ENCODE measurements at places on chromosomes 5 and 9. TPM values are rescaled to one million over a fixed set of nuclear protein-coding genes. Genes with fewer than 3 reads are reported as not detected.

GRCh38 chr5:76524868-76525267 lies 98.3 kb downstream of the F2RL2 start:
- H3K36me3 ChIP-seq, result no peaks in the 10 kb centered on the region
- H3K27me3 ChIP-seq, result no peaks in the 10 kb centered on the region
- no peak for DNase-seq
- H3K4me3 ChIP-seq, result no peak overlapping the region
- peak overlapping the region; percentile 70 for H3K27ac ChIP-seq

DNA sequence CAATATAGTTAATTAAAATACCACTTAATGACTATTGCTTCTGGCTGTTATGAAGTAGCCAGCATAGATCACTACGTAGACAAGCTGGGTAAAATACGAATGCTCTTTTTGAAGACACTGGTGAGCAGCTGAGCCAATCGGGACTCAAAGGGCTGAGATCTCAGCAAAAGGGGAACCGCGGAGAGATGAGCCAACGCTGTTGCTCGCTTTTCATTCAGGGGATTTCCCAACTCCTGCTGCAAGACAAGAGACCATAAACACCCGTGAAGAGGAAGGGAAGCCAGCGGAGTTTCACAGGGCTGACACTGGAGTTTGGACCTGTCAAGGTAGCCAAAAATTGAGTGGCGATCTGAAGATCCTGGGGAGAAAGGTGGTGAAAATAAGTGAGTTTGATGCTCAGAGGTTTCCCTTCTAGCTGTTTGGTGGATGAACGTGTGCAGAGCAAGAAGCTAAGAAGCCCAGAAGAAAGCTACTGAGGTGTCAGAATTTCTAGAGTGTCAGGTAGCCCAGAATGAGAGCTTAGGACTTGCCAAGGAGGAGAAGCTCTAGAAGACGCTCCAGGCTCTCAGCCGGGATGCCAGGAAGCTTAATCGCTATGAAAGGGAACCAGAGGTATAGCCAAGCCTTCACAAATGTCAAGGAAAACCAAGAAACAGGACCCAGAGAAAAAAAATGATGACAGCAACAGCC lies 79.6 kb upstream of the RNU6ATAC start:
- peaks cover 4% of the 10 kb centered on the region for H3K36me3 ChIP-seq
- DNase-seq, result no peak
- H3K4me1 ChIP-seq, result peaks cover 14% of the 10 kb centered on the region
- H3K27ac ChIP-seq, result peak overlapping the region; percentile 66
- H3K27me3 ChIP-seq, result peaks cover 29% of the 10 kb centered on the region

- no peak overlapping the region for H3K4me3 ChIP-seq
- H3K4me1 ChIP-seq, result peaks cover 17% of the 10 kb centered on the region
- DNase-seq, result no peak
- no peaks in the 10 kb centered on the region for H3K36me3 ChIP-seq
- peak overlapping the region; percentile 16 for H3K27ac ChIP-seq
These were observed 61.0 kb downstream of the DAP start for GRCh38 chr5:10699987-10700386.

DNA sequence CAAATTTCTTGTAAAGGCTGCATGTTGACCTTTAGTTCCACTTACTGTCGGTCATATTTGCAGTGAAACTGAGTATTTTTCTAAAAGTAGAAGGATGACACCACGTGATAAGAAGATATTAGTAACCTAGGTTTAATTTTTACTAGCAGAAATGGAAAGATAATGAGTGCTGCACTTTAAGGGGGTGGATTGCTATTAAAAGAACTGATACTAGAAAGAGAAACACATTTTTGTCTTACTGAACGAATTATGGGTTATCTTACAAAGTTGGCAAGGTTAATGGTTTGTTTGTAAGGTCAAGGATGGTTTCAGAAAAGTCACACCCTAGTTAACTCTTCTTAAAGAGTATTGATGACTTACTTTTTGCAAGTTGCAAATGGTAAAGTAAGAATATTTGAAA lies 2.4 kb downstream of the MACIR start:
- H3K4me1 ChIP-seq, result peaks cover 17% of the 10 kb centered on the region
- H3K27ac ChIP-seq, result no peak overlapping the region
- no peak overlapping the region for H3K4me3 ChIP-seq
- H3K27me3 ChIP-seq, result peaks cover 5% of the 10 kb centered on the region
- no peaks in the 10 kb centered on the region for H3K36me3 ChIP-seq

DNA sequence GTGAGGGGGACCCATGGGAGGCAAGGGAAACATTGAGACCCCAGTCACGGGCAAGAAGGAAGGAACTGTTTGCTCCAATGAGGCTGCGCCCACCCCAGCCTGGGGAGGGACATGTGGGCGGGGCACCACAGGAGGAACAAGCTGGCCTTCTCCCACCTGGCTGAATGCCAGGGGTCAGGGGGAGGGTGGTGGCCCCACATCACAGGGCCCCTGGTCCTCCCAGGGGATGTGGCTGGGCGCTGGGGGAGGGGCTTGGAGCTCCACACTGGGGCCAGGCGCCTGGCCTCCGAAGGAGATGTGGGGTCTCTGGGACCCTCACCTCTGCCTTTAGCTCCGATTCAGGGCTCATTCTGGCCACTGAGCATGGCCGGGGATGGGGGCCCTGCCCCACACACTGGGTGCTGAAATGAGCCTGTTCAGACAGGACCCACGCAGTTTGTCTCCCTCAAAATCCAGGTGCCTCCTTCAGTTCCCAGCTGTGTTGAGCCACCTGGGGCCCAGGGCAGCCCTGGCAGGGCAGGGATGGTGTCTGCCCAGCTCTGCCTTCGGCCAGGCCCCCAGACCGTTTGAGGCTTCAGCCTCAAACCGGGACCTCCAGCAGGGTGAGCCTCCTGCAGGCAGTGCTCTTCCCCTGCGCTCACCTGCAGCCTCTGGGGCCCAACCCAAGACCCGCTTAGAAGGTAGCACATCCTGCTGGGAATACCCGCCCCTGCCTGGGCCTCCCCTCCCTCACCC lies 33.2 kb upstream of the NOTCH1 start:
- H3K27me3 ChIP-seq, result no peaks in the 10 kb centered on the region
- H3K36me3 ChIP-seq, result peaks cover 2% of the 10 kb centered on the region
- H3K27ac ChIP-seq, result peak overlapping the region; percentile 81
- peaks cover 7% of the 10 kb centered on the region for H3K4me1 ChIP-seq
- H3K4me3 ChIP-seq, result peak overlapping the region; percentile 71
- no peak for DNase-seq

DNA sequence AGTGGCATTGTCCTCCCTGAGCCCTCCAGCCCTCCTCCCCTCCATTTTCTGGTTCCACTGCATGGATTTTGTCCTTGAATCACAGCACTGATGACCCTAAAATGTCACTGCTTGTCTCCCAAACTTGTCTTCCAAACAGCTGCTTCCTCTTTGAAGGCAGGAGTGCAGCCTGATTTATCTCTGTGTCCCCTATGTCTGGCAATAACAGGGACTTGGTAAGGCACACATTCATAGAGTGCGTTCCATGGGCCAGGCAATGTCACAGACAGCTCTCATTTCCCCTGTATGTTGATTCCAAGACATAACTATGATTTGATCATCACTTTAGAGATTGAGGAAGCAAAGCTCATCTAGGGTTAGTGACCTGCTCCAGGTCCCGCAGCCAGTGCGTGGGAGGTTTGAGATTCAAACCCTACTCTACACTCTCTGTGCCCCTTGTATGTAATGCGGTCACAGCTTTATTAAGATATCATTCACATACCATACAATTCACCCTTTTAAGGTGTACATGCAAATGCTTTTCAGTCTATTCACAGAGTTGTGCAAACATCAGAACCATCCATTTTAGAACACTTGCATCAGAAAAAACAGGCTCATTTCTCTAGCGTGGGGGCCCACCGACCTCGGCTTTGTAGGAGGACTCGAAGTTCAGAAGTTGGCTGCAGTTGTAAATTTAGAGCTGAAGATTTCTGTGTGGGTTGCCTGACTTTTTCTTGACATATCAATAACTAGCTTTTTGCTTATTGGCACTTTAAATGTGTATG lies 28.4 kb upstream of the BOD1 start:
- peaks cover 13% of the 10 kb centered on the region for H3K27me3 ChIP-seq
- peaks cover 2% of the 10 kb centered on the region for H3K4me1 ChIP-seq
- H3K36me3 ChIP-seq, result no peaks in the 10 kb centered on the region

Gene QRFP
- total RNA-seq, result not detected

DNA sequence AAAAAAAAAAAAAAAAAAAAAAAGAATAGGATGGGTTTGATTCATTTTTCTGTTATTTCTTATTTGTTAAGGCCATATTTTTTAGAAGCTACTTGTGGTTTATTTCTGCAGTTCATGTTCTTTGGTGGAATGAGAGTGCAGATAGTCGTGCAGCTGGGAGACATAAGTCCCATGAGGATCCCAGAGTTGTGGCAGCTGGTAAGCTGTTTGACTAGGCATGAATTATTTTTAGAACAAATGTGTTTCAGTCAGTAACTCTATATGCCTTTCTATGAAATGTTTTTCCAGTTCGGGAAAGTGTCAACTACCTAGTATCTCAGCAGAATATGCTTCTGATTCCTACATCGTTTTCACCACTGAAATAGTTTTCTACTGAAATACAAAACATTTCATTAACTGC lies 5.0 kb upstream of the NIPSNAP3B start:
- H3K4me3 ChIP-seq, result no peak overlapping the region
- DNase-seq, result no peak
- no peaks in the 10 kb centered on the region for H3K27me3 ChIP-seq

GRCh38 chr5:141760193-141760592 lies 78.2 kb upstream of the ARAP3 start:
- peaks cover 6% of the 10 kb centered on the region for H3K36me3 ChIP-seq
- H3K27me3 ChIP-seq, result peaks cover 85% of the 10 kb centered on the region
- peak overlapping the region; percentile 19 for H3K4me3 ChIP-seq

- no peak overlapping the region for H3K27ac ChIP-seq
- no peaks in the 10 kb centered on the region for H3K36me3 ChIP-seq
- DNase-seq, result no peak
These were observed 29.2 kb downstream of the HOMER1 start for GRCh38 chr5:79484731-79485130.

Gene CYSRT1
- not detected for total RNA-seq

Gene TNC
- total RNA-seq, result not detected

- no peak for DNase-seq
- H3K4me1 ChIP-seq, result no peaks in the 10 kb centered on the region
- H3K27ac ChIP-seq, result no peak overlapping the region
- no peaks in the 10 kb centered on the region for H3K27me3 ChIP-seq
- no peak overlapping the region for H3K4me3 ChIP-seq
- H3K36me3 ChIP-seq, result no peaks in the 10 kb centered on the region
These were observed 292.4 kb downstream of the TRIM32 start for GRCh38 chr9:116979456-116979855.

GRCh38 chr5:68015381-68016302 lies 199.9 kb upstream of the PIK3R1 start:
- no peak overlapping the region for H3K4me3 ChIP-seq
- DNase-seq, result no peak
- no peak overlapping the region for H3K27ac ChIP-seq
- peaks cover 5% of the 10 kb centered on the region for H3K36me3 ChIP-seq
- peaks cover under 1% of the 10 kb centered on the region for H3K27me3 ChIP-seq

DNA sequence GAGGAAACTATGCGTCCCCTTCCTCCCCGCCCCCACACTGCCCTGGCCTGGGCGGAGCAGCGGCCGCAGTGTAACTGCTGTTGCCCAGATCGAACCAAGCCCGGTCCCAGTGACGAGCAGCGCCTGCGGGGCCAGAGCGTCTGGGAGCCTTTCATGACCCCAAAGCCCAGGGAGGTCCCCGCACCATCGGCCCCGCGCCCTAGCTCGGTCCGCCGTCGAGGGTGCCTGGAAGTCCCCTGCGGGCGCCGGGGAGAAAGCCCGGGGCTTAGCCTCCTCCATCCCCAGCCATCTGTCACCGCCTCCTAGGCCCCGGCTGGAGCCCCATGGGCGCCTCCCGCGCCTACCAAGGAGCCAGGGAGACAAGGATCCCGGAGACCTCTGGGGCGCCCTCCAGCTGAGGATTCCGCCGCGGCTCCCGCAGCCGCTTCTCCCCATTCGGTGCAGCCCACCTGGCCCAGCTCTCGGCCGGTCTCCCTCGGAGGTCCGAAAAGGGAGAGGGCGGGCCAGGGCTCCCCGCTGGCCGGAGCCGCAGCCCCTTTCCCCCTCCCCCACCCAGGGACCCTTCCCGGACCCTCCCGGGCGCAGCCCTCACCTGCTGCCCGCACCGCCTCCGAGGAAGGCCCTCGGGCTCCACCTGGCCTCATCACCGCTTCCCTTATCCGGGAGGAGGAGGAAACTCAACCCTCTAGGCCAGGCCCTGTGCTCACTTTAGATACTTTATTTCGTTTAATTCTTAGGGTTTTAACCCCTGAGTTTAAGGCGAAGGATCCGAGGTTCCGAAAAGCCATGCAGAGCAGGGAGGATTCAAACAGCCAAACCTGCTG lies 45.6 kb downstream of the APTX start:
- H3K4me1 ChIP-seq, result no peaks in the 10 kb centered on the region
- H3K36me3 ChIP-seq, result peaks cover 5% of the 10 kb centered on the region
- H3K27me3 ChIP-seq, result no peaks in the 10 kb centered on the region
- no peak for DNase-seq
- H3K27ac ChIP-seq, result no peak overlapping the region

DNA sequence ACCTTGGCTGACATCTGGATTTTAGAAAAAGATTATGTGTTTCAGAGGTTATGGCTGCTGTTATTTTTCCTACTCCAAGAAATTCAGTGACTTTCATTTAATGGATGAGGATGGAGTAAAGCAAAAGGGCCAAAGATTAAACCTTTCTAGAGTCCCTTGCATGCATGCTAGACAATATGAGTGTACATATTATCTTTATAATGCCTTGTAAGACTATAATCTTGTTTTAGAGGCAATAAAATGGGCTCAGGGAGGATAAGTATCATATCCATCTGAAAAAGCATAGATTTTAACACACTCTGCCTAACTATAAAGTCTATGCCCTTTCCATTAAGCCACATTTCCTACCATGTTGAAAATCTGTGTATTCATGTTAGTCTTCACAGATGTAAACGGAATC lies 199.8 kb downstream of the EDIL3 start:
- no peak overlapping the region for H3K4me3 ChIP-seq
- H3K36me3 ChIP-seq, result no peaks in the 10 kb centered on the region
- no peaks in the 10 kb centered on the region for H3K4me1 ChIP-seq
- H3K27ac ChIP-seq, result no peak overlapping the region
- no peaks in the 10 kb centered on the region for H3K27me3 ChIP-seq

Gene ACSL6
- total RNA-seq, result 18.0 TPM

- H3K27me3 ChIP-seq, result peaks cover 41% of the 10 kb centered on the region
- no peaks in the 10 kb centered on the region for H3K36me3 ChIP-seq
These were observed 26.4 kb upstream of the CXCL14 start for GRCh38 chr5:135605221-135605620.

DNA sequence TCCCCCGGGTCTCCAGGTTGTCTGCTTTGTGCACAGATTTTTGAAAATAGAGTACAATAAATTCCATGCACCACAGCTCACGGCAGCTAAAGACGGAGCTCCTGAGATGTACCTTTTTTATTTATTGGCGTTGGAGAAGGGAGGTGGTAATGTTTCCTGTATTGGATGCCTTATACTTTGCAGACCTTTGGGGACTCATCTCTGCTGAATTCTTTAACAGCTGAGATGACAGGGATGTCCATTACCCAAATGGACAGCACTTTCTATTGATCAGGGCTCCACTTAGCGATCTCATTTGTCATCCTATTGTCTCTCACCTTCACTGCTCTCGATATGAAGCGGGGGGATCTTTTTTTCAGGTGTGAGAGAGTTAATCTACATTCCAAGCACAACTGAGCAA lies 137.8 kb downstream of the EFNA5 start:
- H3K27me3 ChIP-seq, result peaks cover 18% of the 10 kb centered on the region
- DNase-seq, result no peak
- H3K27ac ChIP-seq, result no peak overlapping the region
- no peaks in the 10 kb centered on the region for H3K4me1 ChIP-seq
